CD4-positive, alpha-beta T cell treated with Interleukin-1 beta for 1 hour (primary cell): ENCODE measurements at places on chromosomes 16 and 17.
A peak's percentile ranks its signal among the peaks of the same experiment; 100 is the strongest.

GRCh38 chr17:64174686-64175456 lies 44.9 kb upstream of the ERN1 start:
- peak; percentile 3 for DNase-seq

DNA sequence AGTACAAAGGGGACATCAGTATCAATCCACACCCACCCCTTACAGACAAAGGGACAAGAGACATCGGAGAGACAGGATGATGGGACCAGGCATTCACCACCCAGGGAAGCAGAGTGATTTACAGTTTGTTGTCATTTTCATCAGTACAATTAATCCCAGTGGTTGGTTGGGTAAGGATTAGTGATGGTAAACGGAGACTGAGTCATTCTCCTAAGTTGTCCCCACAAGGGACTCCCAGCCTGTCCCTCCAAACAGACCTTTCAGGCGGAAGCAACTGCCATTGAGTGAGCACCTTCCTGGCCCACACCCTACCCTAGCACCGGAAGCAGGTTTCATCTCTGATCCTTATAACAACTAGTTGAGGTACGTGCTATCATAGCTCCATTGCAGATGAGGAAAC lies 11.2 kb downstream of the PPL start:
- DNase-seq = no peak

DNA sequence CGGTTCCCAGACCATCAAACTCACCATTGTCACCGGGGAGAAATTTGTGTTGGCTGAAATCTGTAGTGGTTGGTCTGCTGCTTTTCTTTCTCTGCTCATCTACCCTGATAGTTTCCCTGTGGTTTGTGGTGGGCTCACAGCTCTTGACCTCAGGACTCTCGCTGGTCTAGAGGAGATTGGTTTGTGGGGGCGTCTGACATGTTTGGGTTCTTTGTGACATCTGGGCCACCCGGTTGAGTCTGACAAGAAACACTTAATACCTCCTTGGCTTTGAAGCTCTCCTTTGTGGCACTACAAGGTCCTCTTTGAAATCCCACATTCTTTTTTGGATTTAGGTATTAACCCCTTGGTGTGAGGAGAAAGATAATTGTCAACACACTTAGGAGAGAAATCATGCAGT lies 662.0 kb downstream of the WWOX start:
- no peak for DNase-seq

GRCh38 chr17:58352596-58353388 lies 791 bp upstream of the SUPT4H1 start:
- no peak for DNase-seq

- no peak for DNase-seq
Measured at GRCh38 chr16:89564476-89565255, 4.2 kb downstream of the RPL13 start.

DNA sequence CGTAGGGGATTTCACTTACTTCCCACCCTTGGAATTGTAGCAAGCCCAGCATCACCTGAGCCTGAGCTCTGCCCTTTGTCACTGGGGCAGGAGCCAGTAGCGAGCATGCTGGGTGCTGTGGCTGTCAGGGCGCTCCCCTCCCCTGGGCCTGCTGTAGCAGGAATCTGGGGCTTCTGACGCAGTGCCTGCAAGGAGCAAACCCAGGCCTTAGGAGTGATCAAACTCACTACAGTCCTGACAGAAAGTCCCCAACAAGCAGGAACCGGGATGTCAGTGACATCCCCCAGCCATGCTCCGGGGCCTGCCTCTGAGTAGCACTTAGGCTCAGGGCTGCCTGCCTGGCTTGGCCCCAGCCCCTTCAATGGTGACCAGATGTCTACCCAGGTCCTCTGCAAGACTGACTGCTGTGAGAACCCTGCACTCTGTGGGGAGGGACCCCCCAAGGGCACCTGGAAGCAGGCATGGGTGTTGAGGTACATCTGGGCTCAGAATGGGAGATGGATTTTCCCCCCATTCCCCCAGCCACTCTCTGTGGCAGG lies 23.5 kb downstream of the PLD6 start:
- DNase-seq = no peak

DNA sequence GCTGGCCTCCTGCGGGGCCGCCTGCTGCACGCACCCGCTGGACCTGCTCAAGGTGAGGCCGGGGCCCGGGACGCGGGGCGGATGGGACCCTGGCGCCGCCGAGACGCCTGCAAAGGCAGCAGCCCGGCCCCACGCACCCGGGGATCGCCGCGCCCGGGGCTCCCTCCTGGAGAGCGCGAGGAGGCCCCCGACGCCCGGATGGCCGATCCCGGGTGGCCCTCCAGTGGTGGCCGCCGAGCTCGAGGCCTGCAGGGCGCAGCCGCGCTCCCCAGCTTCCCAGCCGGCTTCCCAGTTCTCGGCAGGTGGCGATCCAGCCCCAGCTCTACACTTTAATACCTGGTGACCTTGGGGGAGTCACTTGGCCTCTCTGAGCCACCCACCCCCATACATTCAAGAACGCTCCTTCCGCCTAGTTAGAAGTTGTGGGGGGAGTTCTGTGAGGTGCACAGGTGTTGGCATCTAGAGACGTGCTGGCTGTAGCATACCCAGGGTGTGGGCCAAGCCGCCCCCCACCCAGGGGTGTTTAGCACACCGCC lies 452 bp downstream of the SLC25A10 start:
- no peak for DNase-seq

DNA sequence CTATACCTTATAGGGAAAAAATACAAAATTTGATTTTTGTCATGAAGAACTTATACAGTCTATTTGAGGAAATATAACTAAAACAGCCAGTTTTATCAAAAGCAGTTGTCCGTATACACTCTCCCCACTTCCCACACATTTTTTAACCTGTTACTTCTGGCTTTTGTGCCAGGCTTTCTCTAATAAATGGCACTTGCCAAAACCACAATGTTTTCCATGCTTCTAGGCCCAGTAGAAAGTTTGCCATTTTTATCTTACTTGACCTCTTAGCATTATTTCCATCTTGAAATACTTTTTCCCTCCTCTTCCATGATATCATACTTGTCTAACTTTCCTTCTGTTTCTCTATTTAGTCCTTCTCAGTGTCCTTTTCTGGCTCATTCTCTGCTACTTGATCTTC lies 38.8 kb downstream of the EFCAB5 start:
- no peak for DNase-seq

- DNase-seq = no peak
Measured at GRCh38 chr17:51692917-51693316, 432.6 kb downstream of the UTP18 start.

DNA sequence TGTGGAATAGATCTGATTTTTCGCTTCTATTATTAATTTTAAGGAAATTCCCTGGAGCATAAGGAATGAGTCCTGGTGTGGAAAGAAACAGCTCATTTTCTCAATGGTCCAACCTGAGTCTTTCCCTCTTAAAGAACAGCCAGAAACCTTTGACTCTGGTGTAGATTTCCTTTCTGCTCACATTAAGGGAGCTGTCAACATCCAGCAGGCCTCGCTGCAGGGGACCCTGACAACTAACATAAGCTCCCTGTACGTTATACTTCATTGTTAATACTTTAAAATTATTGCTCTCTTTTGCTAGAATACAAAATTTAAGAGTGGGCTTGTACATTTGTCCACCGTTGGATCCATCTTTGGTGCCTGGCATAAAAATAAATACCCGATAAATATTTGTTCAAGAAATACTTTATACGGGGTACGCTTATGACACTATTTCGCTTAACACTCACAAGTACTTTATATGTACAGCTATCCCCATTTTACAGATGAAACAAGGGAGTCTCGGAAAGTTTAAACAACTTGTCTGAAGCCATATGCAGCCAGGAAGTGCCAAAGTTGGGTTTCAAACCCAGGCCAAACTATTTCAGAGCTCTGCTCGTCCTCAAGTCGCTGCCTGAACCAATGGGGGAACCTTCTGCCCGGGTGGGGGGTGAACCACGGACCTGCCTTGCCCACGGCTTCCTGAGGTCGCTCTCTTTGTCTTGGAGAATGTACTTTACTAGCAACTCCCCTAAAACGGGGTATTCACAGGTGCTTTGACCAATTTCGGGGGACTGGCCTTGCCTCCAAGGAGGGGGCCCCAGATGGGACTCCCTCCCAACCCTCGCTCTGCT lies 611 bp downstream of the SMARCE1 start:
- no peak for DNase-seq

DNA sequence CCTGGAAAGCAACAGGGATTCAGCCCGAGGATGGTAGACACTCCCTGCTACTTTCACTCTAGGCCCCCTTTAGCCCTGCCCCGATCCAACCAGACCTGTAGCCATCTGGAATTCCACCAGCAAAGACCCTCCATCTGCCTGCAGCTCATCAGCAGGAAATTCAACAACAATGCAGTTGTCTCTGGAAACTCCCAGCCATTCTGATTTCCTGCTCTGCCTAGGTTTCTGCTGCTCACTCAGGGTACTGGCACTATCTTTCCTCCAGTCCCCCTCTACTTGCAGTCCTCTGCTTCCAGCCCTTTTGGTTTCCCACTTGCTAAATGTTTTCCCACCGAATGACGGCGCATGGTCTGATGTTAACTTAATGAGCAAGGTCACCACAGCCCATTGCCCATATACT lies 2.7 kb upstream of the SP6 start:
- no peak for DNase-seq

DNA sequence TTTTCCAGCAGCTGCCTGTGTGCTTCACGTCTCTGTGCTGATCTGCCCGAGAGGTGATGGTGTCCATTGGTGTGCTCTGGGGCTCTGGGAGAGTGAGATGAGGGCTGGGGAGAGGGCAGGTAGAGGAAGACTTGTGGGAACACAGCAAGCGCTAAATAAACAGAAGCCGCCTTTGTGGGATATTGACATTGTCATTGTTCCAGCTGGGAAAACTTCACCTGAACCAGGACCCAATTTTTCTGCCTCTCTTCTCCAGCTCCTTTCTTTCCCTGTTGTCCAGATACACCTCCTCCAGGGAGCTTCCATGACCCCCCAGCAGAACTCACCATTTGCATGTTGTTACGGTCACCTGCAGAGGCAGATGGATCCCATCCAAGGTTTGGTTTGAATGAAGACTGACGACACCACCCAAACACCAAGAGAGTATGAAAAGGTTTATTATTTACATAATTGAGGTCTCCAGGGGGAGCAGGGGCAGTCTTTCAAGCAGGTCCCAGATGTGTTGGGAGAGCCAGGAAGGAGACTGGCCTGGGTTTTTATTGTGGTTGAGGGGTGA lies 3.6 kb upstream of the ITGA3 start:
- no peak for DNase-seq

DNA sequence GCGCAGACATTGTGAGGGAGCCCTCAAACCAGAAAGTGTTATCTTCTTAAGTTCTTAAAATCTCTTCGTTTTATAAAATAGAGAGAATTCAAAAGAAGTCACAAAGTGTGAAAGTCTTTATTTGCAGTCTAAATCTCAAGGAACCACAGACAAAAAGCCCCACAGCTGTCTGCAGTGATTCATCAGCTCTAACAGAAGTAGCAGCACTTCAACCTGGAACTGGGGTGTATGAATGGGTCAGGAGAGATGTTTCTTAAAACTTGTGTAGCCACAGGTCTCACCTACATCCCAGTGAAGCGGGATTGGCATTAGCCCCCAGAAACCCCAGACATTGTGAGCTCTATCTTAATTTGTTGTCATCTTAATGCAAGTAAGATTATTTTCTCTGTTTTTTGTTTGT lies 61.1 kb downstream of the CDYL2 start:
- DNase-seq = no peak

- DNase-seq = peak; percentile 78
Measured at GRCh38 chr17:77494664-77495435, 354.1 kb downstream of the SEC14L1 start.

DNA sequence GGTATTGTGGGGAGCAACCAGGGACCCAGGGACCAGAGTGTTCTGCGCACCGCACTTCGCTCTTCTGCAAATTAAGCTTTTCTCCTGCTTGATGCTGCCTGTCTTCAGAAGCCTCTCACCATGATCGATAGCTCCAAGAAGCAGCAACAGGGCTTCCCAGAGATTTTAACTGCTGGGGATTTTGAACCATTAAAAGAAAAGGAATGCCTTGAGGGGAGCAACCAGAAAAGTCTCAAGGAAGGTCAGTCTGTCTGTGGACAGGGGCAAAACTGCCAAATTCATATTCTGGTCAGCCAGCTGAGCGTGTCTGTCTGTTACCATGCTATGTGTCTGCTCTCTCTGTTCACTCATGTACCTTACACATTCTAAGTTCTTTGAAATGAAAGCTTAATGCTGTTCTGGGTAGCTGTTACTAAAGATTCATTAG lies 115.7 kb downstream of the MRTFB start:
- DNase-seq = no peak

- DNase-seq = no peak
Measured at GRCh38 chr17:28613931-28614381, at the start of gene RSKR. RSKR (minus strand) TSS chr17:28614185; CDS start chr17:28614161, 24 bp downstream.

DNA sequence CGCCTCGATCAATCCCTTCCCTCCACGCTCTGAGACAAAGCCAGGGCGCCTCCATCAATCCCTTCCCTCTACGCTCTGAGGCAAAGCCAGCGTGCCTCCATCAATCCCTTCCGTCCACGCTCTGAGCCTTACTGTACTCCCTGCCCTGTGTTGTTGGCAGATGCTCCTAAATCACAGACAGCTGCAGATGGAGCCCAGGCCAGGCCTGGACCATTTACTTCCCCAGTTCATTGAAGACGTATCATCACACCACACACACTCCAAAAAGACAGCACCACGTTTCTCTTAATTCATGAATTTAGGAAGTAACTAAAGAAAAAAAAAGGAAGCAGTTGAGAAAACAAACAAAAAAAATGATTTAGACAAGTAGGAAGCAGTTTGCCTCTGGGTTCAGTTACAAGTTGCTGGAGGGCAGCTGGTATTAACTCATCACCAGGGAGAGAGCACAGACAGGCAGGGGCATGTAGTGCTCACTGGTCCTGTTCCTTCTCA lies 7.4 kb upstream of the CD300LD start:
- DNase-seq = peak; percentile 36

DNA sequence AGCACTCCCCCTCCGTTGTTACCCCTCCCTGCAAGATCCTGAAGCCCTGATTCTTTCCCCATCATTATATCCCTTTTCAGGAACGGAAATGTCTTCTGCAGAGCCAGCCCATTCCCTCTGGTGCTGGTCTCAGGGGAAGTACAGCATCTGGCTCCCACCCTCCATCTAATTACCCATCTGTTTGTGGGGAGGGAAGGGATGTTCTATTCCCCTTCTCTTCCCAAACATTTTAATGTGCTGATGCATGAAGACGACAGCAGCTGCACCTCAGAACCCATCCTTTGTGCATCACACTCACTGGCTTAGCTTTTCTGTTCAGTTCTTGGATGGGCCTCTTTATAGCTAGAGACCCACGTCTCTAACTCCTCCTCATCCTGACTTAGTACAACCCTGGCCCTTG lies 367.2 kb downstream of the CDH13 start:
- DNase-seq = no peak

DNA sequence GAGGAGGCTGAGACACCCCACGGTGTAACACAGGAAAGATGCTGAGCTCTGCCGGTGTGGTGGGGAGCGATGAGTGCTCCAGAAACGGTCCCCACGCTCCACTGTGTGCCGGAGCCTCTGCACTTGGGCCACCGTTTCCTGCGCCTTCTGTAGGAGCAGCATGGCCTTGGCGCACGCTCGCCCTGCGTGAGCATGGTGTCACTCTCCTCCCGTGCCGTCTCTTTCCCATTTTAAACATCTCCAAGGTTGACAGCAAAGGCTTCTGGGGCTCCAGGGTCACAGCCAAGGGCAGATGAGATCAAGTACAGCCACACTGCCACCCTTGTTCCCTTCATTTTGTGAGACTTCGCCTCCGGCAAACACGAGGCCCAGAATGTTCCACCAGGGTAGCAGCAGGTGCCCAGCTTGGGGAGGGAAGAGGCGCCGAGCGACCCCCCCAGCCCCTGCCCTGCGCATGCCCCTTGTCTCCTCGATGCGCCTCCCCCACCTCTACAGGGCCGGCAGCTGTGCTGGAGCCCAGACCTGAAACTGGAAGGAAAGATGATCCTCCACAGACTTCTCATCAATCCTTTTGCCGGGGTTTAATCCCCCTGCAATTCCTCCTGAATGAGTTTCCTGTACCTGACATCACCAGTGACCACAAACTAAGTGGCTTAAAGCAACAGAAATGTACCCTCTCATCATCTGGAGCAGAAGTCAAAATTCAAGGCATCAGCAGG lies 19.9 kb upstream of the OSGIN1 start:
- no peak for DNase-seq
